ENCODE measurements at places on chromosomes 16 and 17.

- no peak for DNase-seq
These were observed 120.9 kb downstream of the METRNL start for GRCh38 chr17:83200231-83200699.

DNA sequence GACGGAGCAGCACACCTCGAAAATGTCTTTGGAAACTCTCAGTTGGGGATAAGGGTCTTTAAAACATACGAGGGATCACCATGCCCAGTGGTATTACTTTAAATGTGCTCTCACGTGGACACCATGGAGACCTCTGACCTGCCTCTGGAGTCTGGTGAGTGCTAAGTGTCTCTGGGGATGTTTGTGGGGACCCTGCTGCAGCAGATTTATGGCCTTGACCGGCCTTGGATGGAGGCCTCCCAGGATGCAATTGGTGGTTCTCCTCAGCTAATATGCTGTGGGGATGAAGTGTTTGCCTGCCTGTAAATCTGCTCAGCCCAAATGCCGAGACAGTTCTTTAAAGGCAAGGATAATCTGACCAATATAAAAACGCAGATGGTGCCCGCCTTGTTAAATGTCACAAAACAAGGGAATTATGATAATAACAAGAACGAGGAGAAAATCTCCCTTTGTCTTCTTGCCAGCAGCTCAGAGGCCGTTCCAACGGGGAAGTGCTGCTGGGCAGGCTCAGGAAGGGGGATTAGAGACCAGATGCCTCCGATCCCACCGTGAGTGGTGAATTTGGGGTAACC lies 154.4 kb downstream of the ABCC12 start:
- DNase-seq: no peak

- DNase-seq: no peak
These were observed 19.0 kb downstream of the AXIN1 start for GRCh38 chr16:333406-334094.

- DNase-seq: no peak
These were observed 125.2 kb upstream of the EEF2KMT start for GRCh38 chr16:5222761-5223160.

- DNase-seq: peak; percentile 67
These were observed 50.0 kb downstream of the TENT4B start for GRCh38 chr16:50202926-50203624.

- no peak for DNase-seq
These were observed 33.8 kb downstream of the FA2H start for GRCh38 chr16:74740795-74741304.

GRCh38 chr16:73289232-73289631 lies 241.3 kb upstream of the ZFHX3 start:
- no peak for DNase-seq

GRCh38 chr16:89410794-89411309 lies 79.5 kb downstream of the ANKRD11 start:
- no peak for DNase-seq

- DNase-seq: no peak
These were observed 153.6 kb downstream of the KATNIP start for GRCh38 chr16:27703545-27703944.

DNA sequence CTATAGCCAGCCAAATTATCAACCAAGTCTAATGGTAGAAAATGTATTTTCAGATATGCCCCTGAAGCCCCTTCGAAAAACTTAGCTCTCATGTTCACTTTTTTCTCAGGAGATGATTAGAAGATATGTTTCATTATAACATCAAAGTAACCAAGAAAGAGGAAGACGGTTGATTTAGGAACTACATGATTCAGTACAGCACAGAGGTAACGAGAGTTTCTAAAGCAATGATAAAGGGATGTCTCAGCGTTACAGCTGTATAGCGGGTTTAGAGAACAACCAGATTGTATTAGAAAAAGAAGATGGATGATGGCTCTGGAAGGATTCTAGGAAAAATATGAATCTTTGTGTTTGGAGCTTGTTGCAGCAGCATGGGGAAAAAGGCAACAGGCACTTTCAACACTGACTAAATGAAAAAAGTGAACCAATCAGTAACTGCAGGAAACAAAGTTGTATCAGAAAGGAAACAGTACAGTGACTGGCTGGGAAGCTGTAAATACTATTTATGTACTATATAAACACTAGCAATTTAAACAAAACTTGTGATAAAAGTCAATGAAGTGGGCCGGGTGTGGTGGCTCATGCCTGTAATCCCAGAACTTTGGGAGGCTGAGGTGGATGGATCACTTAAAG lies 21.5 kb downstream of the MBTD1 start:
- DNase-seq: no peak

DNA sequence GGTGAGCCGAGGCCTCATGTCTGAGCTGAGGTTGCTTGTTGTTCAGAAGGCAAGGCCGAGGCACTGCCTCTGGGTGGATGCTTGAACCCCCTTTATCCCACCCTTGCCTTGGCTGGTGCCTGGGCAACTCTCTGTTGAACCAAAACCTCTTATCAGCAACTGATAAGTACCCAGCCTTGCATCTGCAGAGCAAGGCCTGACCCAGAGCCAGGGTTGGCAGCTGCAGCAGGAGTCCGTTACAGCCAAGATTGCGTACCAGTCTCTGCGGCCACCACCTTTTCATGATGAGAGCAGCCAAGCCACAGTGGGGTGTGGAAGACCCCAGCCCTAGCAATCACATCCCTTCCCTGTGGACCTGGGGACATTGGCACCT lies 118.3 kb downstream of the RAB11FIP4 start:
- no peak for DNase-seq

DNA sequence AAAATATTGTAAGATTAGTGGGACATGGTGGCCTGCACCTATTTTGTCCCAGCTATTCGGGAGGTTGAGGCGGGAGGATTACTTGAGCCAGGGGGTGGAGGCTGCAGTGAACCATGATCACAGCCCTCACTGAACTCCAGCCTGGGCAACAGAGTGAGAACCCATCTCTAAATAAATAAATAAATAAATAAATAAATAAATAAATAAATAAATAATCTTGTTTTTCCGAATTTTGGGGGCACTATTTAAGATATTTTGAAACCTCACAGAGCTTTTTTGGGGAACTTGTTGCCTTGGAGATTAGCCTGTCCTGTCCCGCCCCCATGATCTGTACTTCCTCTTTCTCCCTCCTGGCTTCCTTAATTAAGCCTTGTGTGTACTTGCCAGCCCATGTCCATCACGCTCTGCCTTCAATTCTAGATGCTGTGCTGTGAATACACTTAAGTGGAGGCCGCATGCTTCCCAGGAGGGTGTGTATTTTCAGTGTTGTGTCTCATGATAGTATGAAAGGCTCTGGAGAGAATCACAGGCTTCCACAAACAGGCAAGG lies 4.4 kb downstream of the LGALS9 start:
- DNase-seq: no peak

GRCh38 chr16:31201582-31202413 lies 762 bp downstream of the PYCARD start:
- no peak for DNase-seq

GRCh38 chr17:3030096-3030495 lies 33.3 kb downstream of the OR1D5 start:
- no peak for DNase-seq

DNA sequence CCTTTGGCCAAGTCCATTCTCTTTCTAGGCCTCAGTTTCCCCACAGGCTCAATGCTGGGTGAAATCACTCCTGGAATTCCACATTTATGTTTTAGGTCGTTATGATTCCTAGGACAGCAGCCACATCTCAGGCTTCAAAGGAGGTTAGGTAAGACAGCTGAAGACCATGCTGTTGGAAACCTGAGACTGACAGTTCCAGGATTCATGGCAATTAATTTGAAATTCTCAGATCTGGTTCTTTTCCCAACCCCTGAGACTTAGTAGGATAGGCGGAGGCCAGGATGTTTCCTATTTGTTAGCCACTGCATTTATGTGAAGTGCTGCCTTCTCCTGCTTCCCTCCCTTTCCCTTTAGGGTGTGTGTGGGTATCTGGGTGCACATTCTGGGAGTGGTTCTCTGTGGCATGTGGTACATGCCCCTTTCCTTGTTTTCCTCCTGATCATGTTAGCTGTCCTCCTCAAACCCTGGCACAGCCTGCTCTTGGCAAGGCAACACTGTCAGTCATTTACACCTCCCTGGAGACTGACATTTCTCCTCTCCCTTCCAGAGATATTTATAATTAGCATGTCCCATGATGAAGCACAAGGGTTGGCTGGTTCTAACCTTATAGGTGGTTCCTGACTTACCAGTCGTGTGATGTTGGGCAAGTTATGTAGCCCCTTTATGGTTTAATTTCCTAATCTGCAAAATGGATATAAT lies 91.4 kb upstream of the SALL1 start:
- no peak for DNase-seq

DNA sequence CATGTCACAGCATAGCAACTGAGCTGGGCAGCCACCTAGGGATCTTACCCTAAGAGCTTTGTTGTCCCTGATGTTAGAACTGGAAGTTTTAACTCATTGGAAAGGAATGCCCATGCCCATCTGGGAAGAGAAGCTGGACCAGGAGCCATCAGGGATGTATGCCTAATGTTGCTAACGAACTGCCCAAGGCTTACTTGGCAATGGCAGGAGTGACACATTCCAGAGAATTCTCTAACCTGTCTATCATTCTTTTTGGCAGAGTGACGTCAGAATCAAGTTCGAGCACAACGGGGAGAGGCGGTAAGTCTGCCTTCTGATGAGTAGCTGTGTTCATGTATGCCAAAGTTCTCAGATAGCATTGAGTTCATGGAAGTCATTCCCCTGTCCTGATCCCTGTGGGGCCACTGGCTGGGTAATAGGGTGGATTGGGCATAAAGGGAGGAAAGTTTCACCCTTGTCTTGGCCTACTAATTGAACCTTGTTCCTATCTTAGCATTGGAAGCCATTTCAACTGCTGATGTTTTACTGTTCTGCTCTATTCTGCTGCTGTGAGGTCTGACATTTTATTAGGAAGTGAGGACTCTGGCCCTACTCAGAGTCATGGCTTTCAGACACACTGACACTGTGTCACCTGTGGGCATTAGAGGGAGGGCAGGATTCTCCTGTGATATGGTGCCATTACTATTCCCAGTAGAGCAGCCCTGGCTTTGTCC lies 23.7 kb downstream of the MAP3K3 start:
- no peak for DNase-seq

DNA sequence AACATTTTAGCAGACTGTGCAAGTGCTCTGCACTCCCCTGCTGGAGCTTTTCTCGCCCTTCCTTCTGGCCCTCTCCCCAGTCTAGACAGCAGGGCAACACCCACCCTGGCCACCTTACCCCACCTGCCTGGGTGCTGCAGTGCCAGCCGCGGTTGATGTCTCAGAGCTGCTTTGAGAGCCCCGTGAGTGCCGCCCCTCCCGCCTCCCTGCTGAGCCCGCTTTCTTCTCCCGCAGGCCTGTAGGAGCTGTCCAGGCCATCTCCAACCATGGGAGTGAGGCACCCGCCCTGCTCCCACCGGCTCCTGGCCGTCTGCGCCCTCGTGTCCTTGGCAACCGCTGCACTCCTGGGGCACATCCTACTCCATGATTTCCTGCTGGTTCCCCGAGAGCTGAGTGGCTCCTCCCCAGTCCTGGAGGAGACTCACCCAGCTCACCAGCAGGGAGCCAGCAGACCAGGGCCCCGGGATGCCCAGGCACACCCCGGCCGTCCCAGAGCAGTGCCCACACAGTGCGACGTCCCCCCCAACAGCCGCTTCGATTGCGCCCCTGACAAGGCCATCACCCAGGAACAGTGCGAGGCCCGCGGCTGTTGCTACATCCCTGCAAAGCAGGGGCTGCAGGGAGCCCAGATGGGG lies 3.1 kb downstream of the GAA start:
- DNase-seq: no peak

DNA sequence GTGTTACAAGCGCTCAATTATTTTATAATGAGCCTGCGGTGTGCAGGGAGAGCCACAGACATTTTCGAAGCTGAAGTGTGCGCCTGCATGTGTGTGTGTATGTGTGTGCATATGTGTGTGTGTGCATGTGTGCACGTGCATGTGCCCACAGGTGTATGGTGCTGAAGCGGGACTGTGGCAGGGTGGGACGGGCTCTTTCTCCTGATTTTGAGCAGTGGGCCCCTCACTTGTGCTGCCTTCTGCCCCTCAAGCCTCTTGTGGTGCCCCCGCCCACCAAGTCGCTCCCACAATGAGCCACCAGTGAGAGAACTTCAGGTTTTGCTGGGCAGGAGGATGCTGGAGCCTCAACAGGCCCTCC lies 16.7 kb upstream of the KCNJ12 start:
- no peak for DNase-seq

DNA sequence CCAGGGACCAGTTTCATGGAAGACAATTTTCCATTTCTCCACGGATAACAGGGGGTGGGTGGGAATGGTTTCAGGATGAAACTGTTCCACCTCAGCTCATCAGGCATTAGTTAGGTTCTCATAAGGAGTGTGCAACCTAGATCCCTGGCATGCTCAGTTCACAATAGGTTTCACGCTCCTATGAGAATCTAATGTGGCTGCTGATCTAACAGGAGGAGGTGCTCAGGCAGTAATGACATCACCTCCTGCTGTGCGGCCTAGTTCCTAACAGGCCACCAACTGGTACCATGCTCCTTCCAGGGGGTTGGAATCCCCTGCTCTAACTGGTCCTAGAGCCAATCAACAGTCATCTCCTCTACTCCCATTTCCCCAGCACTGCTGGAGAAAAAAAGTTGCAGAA lies 19.9 kb downstream of the TEX14 start:
- no peak for DNase-seq

GRCh38 chr17:3482852-3483251 lies 7.1 kb downstream of the ASPA start:
- DNase-seq: no peak

DNA sequence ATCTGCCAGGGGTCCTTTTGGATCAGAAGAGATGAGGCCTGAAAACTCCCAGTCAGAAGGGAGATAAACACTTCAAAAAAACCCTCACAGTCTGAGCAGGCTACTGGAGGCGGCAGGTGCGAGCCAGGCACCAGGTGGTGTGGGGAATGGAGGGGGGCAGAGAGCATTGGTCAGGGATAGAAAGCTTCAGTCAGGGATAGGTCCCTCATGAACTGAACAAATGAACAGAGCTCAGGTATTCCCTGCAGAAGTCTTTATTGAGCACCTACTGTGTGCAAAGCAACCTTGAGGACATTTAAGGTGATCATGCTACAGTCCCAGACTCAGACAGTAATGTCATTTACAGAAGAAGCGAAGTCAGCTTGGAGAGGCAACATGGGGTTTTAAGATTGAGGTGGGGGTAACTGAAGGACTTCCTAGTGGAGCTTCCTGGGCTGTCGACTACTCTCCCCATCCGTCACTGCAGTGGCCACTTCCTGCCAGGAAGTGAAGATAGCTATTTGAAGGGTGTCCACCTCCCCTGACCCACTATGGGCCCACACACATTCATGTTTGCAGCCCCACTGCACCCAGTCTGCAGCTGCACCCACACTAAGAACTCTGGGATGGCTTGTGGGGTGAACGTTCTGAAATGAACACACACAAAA lies 3.2 kb downstream of the KIFC3 start:
- no peak for DNase-seq
